Stimulated activated CD4-positive, alpha-beta T cell treated with anti-CD3 and anti-CD28 coated beads, Interleukin-4, amount 100 ng/mL, for 4 hours (primary cell): ENCODE measurements at places on chromosomes 7 and 10.

GRCh38 chr7:141190495-141190894 lies 116.6 kb downstream of the TMEM178B start:
- no peak for DNase-seq

- peak; percentile 60 for DNase-seq
Measured at GRCh38 chr10:70925377-70926225, 37.2 kb upstream of the PCBD1 start.

DNA sequence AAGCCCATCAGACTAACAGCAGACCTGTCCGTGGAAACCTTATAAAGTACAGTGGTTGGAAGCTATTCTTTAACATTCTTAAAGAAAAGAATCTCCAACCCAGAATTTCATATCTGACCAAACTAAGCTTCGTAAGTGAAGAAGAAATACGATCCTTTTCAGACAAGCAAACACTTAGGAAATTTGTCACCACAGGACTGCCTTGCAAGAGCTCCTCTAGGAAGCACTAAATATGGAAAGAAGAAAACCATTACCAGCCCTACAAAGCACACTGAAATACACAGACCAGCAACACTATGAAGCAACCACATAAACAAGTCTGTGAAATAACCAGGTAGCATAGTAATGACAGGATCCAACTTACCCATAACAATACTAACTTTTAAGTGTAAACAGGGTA lies 177.7 kb upstream of the PRSS1 start:
- DNase-seq, result no peak

GRCh38 chr10:2222631-2223030 lies 485.3 kb upstream of the ADARB2 start:
- DNase-seq, result no peak

DNA sequence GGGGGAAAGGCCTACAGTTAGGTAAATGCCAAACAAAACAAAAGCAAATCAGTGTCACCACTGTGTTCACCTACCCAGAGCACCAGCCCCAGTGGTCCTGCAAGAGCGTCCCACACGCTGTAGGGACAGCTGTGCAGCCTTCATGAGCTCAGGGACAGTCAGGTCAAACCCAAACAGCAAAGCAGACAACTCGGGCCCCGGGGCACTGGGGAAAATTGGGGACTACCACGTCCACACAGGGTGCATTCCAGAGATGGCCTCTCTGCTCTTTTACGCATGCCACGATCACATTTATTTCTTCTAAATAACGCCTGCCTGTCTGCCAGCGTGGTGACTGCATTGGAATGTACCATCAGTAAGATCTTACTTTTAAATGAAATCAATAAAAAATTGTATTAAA lies 21.7 kb downstream of the EBF3 start:
- no peak for DNase-seq

GRCh38 chr10:48516911-48517310 lies 88.0 kb downstream of the ARHGAP22 start:
- no peak for DNase-seq
